ENCODE measurements at places on chromosomes 6 and 20. TPM values are rescaled to one million over a fixed set of nuclear protein-coding genes. Genes with fewer than 3 reads are reported as not detected.

DNA sequence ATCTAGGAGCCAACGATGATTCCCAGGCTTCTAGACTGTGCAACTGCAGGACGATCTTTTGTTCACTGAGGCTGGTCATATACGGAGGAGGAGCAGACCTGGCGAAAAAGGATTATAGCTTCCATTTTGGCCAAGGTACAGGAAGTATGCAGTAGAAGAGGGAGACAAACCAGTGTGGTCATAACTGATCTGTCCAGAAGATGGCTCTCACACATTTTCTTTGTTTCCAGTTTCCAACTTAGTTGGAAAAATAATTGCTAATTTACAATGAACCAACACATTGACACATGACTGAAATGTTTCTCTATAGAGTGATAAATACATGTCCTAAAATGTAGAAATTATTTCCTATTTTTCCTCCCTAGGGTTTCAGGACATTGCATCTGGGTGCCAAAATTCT, 364.1 kb upstream of the BTBD3 start:
- no peak for DNase-seq

DNA sequence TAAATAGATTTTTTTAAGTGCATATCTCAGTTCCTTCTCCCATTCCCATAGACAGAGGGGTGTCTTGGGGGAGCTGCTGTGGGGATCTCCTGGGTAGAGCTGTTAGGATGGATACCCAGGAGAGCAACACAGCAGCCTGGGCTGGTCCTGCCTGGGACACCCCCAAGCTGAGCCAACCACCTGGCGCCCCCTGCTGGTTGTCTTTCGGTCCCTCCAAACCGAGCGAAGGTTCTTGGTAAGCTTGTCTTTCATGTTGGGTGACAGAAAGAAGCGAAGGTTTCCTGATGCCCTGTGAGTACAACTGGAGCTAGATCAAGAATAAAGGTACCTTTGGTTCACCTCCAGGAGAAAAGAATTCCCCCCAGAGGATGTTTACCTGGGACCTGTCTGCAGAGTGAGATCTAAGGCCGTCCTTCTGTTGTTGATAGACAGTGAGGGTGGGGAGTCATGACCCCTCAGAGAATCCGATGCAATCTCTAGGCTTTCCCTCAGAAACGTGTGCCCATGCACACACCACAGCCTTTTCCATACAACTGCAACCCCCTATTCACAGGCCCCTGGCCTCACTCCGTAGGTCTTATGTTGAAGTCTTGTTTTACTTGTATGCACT, 50.8 kb downstream of the SNX9 start:
- DNase-seq = no peak

- no peak for DNase-seq
Observed at GRCh38 chr6:67722861-67723261, 912.2 kb upstream of the ADGRB3 start.

GRCh38 chr6:52547647-52548352, 29.1 kb downstream of the TRAM2 start:
- DNase-seq = no peak

DNA sequence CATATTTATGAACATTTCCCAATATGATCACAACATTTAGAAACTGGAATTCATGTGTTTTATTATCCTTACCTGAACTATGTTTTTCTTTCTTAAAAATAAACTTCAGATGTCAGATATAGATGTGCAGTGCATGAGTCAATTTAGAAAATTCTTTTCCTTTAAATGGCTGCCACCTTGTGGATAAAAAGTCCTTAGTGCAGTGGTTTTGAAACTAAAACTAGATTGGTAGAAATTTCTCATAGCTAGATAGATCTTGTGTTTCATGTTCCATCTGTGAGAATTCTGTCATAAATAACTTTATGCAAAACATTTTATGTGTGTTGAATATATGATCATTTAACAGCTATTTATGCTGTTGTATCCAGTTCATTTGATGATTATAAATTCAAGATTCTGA, 134.9 kb downstream of the KLHL32 start:
- peak; percentile 22 for DNase-seq

The OR2H2 gene
- not detected for polyA plus RNA-seq

DNA sequence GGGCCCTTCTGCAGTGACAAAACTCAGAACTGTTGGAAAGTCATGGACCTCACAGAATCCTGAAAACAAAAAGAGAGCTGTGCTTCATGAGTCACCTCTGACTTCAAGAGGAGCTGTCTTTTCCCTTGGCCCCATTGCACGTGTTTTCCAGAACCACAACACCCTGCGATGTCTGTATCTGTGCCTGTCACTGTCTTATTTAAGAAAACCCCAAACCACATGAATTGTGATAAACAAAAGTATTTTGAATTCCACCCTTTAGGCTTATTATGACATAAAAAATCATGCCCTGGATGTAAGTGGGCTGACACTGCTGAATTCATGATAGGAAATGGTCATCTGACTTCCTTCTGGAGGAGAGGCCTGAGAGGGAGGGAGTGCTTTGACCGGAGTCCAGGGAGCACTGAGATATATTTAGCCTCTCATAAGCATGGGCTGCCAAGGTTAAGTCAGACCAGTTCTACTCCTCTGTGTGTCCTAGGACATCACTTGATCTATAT, 96.4 kb upstream of the DUSP22 start:
- no peak for DNase-seq

- DNase-seq = peak; percentile 84
Observed at GRCh38 chr6:138036111-138036510, 71.1 kb downstream of the PERP start.

- no peak for DNase-seq
Observed at GRCh38 chr20:44649126-44649525, 2.4 kb downstream of the ADA start.

DNA sequence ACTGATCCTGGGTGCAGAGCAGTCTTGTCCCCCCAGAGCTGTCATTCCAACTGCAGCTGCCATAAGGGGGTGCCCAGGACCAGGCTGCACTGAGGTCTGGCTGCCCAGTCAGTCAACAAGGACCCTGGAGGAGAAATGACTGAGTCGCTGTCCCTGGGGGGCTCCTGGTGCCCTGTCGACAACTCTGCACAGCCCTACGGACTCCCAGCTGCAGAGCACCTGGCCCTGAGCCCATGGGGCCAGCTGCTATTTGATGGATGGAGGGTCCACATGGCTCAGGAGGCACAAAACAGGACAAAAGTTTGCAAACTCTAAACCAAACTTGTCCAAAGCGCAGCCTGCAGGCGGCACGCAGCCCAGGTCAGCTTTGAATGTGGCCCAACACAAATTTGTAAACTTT, 46.3 kb upstream of the RPS6KA2 start:
- no peak for DNase-seq

- DNase-seq = no peak
Observed at GRCh38 chr6:141486942-141487341, 645.8 kb upstream of the GJE1 start.

DNA sequence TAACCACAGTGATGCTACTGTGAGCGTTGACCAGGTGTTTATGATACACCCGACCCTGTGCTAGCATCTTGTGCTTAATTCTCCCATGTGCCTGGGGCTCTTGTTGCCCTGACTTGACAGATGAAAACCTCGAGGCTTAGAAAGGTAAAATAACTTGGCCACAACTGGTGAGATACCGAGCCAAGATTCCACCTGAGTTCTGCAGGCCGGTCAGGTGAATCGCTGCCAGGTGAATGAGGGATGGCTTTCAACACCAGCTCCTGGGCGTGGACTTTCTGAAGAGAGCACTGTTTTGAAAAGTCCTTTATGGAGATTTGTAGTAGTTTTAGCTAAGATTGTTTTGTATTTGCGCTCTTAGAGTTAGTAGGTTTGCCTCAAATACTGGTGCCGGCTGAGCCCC, 12.2 kb upstream of the ZNF831 start:
- no peak for DNase-seq

GRCh38 chr6:21596145-21596948, 2.8 kb downstream of the SOX4 start:
- DNase-seq = no peak

GRCh38 chr6:161230339-161230738, 43.5 kb downstream of the AGPAT4 start:
- DNase-seq = no peak

Data from foreskin keratinocyte (primary cell).